Activated CD4-positive, alpha-beta T cell treated with anti-CD3 and anti-CD28 coated beads, Interleukin-2, amount 10 ng/mL, durations not matched to agents 7 days and 5 days (primary cell): ENCODE measurements at places on chromosomes 2 and 18.

DNA sequence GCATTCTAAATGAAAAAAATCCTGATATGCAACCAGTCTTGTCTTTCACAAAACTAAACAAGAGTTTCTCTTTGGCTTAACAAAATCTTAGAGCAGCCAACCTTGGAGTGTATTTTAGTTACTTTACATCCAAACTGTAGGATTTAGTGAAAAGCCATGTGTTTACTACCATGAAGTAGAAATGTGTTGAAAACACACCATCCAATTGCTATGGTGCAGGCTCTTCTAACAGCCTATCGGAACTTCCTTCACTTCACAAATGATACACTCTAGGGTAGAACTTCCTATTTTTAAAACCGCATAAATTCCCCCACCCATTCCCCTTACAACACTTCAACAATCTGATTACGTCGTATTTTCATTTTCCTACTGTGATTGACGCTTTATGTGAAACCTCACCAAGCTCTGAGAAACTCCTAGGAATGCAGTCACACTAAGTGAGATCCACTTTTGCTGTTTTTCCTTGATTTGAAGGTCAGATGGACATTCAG lies 74.4 kb upstream of the MAP4K4 start:
- H3K36me3 ChIP-seq, result peaks cover 5% of the 10 kb centered on the region
- no peak for DNase-seq
- H3K4me3 ChIP-seq, result no peak overlapping the region

GRCh38 chr18:13464432-13465123 lies 246.0 kb downstream of the LDLRAD4 start:
- peak overlapping the region; percentile 93 for H3K27ac ChIP-seq
- H3K27me3 ChIP-seq, result no peaks in the 10 kb centered on the region
- peaks cover 39% of the 10 kb centered on the region for H3K36me3 ChIP-seq

GRCh38 chr18:49041435-49042245 lies 90.9 kb upstream of the SMAD7 start:
- no peak overlapping the region for H3K4me3 ChIP-seq
- no peaks in the 10 kb centered on the region for H3K27me3 ChIP-seq
- peaks cover 21% of the 10 kb centered on the region for H3K36me3 ChIP-seq
- peak overlapping the region; percentile 56 for H3K27ac ChIP-seq
- DNase-seq, result peak; percentile 71
- peaks cover 13% of the 10 kb centered on the region for H3K4me1 ChIP-seq

DNA sequence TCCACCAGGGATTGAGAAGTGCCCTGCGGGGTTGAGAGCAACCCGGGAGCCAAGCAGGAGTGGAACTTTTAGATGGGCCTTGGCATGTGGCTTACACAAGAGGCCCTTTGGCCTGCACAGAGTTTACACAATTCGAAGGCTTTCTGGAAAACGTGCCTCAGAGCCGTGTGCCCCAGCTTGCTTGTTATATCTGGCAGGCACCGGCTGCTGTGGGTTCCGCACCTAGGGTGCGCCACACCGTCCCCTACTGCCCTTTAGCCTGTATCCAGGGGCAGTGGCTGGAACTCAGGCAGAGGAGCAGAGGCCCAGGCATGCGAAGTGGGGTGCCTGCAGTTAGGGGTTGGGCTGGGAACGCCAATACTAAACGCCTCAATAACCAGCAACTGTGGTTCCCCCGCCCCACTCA lies 32.9 kb upstream of the EDAR start:
- no peaks in the 10 kb centered on the region for H3K36me3 ChIP-seq

- H3K27me3 ChIP-seq, result no peaks in the 10 kb centered on the region
- no peak overlapping the region for H3K27ac ChIP-seq
- no peaks in the 10 kb centered on the region for H3K36me3 ChIP-seq
- H3K4me3 ChIP-seq, result no peak overlapping the region
- peaks cover 5% of the 10 kb centered on the region for H3K4me1 ChIP-seq
Measured at GRCh38 chr2:26752656-26753055, 11.4 kb upstream of the SLC35F6 start.

DNA sequence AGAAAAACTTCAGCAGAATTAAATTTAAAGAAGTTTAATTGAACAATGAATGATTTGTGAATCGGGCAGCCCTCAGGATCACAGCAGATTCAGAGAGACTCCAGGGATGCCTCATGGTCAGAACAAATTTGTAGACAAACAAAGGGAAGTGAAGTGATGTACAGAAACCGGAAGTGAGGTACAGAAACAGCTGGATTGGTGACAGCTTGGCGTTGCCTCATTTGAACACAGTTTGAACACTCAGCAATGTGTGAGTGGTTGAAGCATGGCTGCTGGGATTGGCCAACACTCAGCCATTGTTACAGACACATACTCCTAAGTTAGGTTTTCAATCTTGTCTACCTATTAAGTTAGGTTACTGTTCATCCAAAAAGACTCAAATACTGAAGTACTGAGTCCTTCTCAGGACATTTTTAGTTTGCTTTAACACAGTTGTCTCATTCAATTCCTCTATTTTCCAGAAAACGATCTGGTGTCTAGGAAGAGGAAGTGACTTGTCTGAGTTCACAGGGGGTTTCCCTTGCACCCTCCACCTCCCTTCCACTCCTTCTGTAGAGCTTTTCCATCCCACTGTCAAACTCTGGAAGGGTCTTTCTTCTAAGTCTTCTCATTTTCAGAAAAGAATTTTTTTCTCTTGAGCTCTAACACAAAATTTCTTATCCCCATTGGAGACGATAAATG lies 137.9 kb downstream of the SLC4A3 start:
- no peaks in the 10 kb centered on the region for H3K4me1 ChIP-seq
- H3K36me3 ChIP-seq, result no peaks in the 10 kb centered on the region
- no peaks in the 10 kb centered on the region for H3K27me3 ChIP-seq
- DNase-seq, result no peak
- no peak overlapping the region for H3K4me3 ChIP-seq

DNA sequence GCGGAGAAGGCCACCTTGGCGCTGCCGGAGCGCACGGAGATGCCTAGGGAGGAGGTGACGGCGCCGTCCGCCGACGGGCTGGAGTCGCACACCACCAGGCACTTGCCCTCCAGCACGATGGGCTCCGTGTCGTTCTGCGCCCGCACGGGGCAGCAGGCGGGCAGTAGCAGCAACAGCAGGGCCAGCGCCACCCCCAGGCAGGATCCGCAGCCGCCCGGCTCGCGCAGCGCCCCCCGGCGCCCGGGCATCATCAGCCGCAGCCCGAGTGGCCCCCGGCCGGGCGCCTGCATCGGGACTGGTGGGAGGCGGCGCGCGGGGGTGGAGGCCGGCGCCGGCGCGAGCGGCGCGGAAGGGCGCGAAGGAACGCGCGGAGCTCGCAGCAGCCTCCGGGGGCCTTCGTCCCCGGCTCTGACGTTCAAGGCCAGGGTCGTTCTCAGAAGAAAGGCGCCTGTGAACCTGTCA lies 2.2 kb downstream of the CBLN2 start:
- H3K27ac ChIP-seq, result no peak overlapping the region
- H3K4me1 ChIP-seq, result peaks cover 5% of the 10 kb centered on the region
- no peak overlapping the region for H3K4me3 ChIP-seq
